AG08396 (cell line): ENCODE measurements at places on chromosomes 7 and 10.

DNA sequence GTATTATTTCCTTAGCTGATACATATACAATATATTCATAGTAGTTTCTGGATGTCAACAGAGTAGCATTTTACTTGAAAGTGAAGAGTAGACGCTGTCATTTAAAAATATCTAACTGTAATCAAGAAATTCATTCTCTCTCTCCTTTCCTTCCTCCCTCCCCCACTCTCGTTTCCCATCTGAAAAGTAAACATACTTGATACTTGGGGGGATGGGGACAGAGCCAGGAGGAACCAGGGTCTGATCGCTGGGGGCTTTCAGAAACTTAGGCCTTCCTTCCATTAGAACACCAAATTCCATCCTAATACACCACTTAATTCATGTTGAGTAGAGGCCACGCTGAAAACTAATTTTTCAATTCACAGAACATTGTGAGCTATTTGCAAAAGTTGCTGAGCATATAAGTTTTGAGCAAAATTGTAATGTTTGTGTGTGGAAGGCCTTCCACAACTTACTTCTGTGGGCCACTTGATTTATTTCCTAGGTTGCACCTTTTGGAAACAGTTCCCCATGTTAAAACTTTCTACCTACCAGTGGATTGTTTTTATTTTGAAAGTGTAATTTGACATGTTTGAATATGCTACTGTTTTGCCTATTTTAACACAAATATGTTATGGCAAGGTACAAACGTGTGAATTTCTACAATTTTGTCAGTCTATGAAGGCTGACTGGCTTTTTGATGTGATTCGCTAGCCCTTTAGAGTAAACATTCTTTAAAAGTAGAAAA lies 35.2 kb downstream of the CNPY1 start:
- no peak for DNase-seq

- no peak for DNase-seq
Measured at GRCh38 chr10:132054564-132054963, 11.2 kb upstream of the JAKMIP3 start.

DNA sequence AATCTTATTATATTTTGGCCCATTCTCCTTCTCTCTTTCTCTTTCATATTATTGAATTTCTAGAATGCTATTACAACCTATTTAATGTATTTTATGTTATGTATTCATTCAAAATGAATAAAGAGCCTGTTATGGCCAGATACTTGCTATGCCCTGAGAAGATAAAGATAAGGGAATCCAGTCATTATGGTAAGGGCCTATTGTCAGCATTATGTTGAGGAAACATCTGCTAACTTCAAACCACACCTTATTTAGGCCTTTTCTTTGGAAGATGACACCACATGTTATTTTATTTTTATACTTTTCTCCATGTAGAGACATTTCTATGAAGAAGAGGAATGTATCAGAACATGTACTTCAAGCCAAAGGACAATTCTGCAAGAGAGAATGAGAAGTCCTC lies 60.5 kb upstream of the MPP7 start:
- DNase-seq, result no peak

- DNase-seq, result no peak
Measured at GRCh38 chr7:30658479-30659074, 23.7 kb downstream of the CRHR2 start.

DNA sequence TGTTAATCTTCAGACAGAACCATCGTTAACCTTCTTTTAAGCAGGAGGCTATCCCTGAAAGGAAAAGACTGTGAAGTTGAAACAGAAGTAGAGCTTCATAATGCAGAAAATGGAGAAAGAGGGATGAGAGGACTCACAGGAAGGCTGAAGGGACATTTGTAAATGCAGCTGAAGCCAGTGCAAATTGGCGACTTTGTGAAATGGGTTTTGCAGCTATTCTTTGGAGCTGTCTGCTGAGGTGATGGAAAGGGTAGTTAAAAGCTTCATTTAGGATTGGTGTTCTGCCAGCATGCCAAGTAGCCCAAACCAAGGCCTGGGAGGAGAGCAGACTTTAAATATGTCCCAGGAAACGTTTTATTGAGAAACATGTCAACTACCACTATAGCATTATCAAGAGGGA lies 122.7 kb downstream of the INSYN2A start:
- no peak for DNase-seq

DNA sequence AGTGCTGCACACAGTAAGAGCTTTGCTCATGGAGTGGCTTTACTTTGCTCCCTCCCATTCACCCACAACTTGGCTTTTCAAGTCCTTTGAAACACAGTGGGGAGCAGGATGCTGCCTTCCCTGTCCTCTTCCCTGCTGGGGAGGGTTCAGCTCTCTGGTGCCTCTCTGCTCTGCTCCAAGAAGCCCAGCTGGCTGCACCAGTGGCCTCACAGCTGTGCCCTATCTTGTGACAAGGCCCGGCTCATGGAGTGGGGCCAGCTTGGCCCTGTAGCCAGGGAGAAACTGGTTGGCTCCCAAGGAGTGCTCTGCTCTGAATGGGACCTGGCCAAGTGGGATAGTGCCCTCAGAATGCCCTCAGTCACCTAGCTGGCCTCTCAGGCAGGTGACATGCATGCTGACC lies 212.3 kb upstream of the ZMIZ1 start:
- peak; percentile 37 for DNase-seq

DNA sequence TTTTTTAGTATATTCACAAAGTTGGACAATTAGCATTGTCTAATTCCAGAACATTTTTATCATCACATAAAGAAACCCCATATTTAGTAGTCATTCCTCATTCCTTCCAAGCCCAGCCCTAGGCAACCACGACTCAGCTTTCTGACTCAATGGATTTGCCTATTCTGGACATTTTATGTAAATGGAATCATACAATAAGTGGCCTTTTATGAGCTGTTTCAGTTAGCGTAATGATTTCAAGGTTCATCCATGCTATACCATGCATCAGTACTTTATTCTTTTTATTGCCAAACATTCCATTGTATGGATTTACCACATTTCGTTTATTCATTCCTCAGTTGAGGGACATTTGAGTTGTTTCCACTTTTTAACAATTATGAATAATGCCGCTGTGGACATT lies 249.2 kb downstream of the DYNC1I1 start:
- DNase-seq, result no peak
